ENCODE measurements at places on chromosomes 4 and X. TPM values are rescaled to one million over a fixed set of nuclear protein-coding genes. Genes with fewer than 3 reads are reported as not detected.

Gene LDB2
- 18.7 TPM for total RNA-seq

Gene CCNI
- total RNA-seq, result 165 TPM

Gene ETDB
- total RNA-seq, result not detected

Gene FAM47E
- total RNA-seq, result 0.16 TPM

Gene VSIG1
- total RNA-seq, result not detected

Gene TKTL1
- total RNA-seq, result not detected

Gene EDA2R
- total RNA-seq, result 2.8 TPM
